ENCODE measurements at places on chromosomes 16 and 17. TPM values are rescaled to one million over a fixed set of nuclear protein-coding genes. Genes with fewer than 3 reads are reported as not detected.

DNA sequence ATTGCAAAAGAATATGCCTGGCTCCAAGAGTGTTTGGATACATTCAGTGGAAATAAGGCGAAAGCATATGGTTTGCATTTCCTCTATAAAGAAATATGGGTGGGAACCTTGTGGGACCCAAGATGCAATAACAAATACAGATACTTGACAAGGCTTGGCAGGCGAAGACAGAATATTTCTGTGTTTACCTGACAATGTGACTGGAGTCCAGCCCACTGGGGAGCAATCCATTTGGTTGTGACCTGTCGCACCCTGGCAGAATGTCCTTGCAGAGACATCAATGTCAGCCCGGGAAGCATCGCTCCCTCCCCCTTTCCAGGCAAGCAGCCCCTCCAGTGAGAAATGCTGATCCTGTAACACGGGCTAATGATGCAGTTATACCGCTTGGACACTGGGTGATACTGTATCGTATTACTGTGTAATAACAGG is 296.6 kb downstream of the MAF start:
- DNase-seq = no peak

Gene BAIAP3
- 0.09 TPM for total RNA-seq

Gene TRPV3
- total RNA-seq = 1.9 TPM

- DNase-seq = no peak
Observed at GRCh38 chr16:79509211-79509631, 91.3 kb downstream of the MAF start.
